Neuronal stem cell (in vitro differentiated cells): ENCODE measurements at places on chromosomes 13 and 19.

DNA sequence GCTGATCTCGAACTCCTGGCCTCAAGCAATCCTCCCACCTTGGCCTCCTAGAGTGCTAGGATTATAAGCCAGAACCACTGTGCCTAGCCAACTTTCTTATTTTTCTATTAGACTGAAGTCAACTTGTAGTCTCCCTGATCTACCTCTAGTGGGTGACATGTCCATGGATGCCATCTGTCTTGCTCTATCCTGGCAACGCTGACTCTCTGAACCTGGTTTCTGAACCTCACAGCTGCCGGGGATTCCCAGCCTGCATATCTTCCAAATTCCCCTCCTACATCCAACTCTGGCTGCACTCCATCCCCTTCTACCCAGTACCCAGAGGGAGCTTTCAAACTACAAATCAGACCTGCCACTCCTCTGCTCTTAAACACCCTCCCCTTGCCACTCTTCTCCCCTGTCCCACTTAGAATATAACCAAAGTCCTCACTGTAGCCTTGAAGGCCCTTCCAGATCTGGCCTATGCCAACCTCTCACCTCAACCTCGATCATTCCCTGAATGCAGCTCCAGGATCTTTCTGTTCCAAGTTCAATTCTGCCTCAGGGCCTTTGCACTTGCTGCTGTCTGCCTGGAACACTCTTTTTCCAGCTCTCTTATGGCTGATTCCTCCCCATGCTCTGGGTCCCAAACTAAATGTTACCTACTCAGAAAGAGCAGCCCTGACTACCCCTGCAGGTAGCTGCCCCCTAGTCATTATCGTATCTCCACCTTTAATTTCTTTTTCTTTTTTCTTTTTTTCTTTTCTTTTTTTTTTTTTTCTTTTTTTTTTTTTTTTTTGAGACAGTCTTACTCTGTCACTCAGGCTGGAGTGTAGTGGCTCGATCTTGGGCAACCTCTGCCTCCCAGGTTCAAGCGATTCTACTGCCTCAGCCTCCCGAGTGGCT lies 2.2 kb downstream of the CLIP3 start:
- DNase-seq = no peak

GRCh38 chr13:39394796-39395678 lies 208.0 kb downstream of the LHFPL6 start:
- no peak for DNase-seq

DNA sequence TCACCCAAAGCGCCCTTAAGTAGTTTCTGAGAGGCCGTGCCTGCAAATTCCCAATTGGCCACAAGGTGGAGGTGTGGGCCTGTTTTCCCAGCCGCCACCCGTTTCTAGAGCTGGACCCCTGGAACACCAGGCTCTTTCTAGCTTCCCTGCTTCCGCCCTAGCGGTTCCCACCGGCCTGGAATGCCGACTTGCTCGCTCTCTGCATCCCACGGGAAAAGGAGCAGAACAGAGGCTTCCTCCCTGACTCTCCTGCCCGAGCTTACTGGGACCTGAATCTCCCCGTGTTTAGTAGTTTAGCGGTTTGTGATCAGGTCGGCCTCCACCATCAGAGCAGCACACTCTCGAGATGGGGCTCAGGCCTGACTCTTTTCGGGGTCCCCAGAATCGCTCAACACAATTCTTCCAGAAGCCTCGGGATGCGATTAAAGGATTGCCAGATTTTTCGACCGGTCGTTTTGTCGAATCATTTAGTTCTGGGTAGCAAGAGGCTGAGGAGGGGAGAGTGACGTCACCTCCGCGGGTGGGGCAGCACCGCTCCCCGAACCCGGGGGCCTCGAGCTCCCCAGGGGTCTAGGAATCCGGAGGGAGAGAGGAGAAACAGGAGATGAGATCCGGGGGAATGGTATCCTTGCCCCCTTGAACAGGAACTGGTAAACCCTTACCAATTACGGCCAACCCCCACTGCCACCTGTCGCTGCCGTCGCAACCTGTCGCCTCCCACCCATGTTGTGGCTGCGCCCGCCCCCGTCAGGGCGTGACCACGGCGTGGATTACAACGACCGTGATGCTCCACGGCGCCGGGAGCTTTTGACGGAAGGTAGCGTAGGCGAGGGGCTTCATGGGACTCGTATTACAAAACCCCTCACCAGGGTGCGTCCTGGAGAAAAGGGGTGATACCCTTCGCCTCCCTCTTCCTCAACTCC lies 8.0 kb downstream of the NAPSA start:
- DNase-seq = peak; percentile 36

- no peak for DNase-seq
Observed at GRCh38 chr13:100470866-100471505, 117.6 kb downstream of the GGACT start.

- DNase-seq = no peak
Observed at GRCh38 chr19:39001041-39001440, 25.5 kb upstream of the FBXO17 start.

DNA sequence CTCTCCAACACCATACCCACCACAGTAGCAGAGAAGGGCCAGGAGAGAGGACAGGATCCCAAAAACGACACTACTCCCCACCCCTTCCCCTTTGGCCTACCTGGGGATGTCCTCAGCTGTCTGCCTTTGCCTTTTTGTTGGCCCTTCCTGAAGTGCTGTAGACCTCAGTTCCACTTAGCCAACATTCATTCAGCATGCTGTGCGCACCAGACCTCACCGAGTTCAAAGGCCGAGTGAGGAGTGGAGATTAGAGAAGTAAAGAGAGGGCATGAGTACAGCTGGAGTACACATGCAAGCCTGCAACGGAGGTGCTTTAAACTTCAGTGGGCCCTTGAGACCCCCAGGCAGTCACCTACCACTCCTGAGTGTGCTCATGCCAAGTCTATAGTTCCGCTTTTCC lies 99.0 kb downstream of the TEX26 start:
- DNase-seq = no peak

- DNase-seq = no peak
Observed at GRCh38 chr13:22432690-22433089, 748.1 kb upstream of the SGCG start.

DNA sequence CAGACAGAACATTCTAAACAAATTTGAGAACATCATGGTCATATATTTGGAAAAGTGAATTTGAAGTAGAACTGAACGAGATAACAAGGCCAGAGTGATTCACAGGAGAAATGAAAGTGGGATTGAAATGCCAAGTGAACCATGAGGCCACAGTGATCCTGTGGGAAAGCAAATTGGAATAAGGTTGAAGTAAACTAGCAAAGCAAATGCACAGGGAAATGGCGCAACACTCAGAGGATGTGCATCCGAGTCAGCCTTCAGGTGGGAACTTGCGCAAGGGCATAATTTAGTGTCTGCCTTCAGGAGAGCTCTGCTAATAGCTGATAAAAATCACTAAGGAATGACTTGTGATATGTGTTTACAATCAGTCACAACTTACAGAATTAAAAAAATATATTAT lies 696.6 kb downstream of the LIG4 start:
- DNase-seq = no peak

DNA sequence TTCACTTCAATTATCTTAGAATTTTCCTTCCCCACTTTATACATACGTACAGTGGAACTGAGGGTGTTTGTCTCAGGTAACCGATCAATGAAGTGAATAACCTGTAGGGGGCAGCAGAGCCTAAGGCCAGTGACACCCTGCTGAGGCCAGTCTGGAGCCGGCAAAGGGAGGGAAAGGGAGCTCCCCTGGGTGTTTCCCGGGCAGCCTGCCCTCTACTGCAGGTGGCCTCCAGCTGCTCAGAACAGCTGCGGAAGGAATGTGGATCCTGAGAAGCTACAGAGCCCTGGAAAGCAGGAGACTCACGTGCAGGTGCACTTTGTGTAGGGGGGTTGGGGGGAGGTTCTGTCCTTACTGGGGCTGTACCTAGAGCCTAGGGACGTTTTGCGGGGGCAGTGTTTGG lies 832 bp upstream of the ZNF491 start:
- DNase-seq = peak; percentile 72

- no peak for DNase-seq
Observed at GRCh38 chr13:63983366-63983765, 2567.7 kb upstream of the PCDH20 start.

DNA sequence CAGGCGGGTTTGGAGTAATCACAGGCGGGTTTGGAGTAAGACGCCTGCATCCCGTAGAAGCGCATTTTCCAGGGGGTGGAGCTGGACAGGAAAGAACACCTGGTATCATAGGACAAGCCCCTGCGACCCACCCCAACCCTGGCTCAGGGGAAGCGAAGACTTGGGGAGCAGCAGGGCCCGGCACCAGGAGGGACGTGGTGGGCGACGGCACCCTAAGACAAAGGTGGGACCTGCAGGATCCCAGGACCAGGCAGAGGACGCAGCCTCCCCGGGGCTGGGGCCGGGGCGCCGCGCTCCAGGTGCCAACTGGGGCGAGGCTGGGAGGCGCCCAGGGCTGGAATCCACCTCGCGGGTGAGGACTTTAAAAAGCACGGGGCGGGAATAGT lies 520 bp downstream of the ZNF600 start:
- DNase-seq = no peak

DNA sequence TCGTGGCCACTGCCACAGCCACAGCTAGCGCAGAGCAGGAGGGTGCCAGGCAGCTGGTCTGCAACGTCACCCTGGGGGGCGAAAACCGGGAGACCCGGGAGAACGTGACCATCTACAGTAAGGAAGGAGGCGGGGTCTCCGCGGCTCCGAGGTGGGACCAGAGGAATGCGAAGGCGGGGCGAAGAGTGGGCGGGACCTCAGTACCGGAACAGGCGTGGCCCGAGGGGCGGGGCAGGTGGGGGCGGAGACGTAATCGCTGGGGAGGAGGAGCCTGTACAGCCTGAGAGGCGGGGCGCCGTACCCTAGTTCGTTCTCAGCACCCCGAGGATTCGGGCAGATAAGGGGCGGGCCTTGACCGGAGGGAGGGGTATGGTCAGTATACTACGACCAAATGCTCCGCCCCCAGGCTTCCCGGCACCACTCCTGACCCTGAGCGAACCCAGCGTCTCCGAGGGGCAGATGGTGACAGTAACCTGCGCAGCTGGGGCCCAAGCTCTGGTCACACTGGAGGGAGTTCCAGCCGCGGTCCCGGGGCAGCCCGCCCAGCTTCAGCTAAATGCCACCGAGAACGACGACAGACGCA lies 2.5 kb downstream of the ICAM5 start:
- DNase-seq = peak; percentile 77

- no peak for DNase-seq
Observed at GRCh38 chr19:3546119-3546518, 7.1 kb downstream of the TEKTIP1 start.

DNA sequence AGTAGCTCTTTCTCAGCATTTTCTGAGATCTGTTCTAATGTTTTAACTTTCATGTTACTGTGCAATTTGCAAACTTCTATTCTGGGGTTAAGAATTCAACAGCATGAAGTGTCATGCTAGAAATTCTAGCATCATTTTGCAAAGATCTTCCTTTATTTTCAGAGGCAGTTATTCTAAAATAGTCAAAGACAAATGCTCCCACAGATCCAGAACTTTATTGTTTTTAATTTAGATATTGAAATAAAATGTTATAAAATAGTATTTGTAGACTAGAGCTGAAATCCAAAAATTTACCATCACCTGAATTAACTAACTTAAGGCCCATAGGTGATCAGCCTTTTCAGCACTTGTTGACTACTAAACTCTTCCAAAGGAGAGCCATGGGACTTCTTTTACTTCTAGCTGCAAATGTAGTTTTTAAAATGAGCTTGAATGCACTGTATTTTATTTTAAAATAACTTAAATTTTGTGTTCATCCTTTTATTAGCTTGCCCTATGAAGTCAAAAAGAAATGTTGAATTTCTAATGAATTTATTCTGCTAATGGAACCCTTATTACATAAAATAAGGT lies 3.2 kb downstream of the MAB21L1 start:
- no peak for DNase-seq

DNA sequence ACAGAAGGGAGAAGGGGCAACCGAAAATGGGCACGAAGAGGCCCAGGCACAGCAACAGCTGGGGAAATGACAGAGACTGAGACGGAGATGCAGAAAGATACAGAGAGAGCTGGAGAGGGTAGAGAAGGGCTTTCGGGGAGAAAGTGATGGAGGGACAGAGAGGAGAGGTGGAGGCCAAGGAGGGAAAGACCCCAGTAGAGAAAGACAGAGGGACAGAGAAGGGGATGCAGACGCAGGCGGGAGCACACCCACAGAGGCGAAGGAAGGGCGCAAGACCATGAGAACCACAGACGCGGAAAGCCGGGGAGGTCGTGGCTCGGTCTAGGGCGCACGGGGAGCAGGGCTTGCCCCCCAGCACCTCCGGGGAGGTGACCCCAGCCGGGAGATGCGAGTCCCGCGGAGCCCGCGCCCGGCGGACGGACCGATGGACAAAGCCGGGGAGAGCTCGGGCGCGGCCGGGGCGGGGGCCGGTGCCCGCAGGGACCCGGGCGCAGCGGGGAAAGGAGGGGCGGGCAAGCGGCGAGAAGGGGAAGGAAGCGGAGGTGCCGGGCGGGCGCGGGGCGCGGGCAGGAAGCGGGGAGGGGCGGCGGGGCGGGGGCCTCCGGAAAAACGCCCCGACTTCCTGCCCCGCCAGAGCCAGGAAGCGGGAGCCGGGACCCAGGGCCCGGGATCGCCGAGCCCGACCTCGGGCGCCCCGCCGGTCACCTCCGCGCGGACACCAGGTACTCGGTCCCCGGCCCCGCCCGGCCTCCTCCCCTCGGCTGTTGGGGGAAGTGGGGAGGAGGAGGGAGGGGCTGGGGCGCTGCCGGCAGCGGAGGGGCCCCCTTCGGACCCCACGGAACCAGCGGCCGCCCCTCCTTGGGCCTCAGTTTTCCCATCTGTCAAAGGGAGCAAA lies at the start of gene ARHGEF1:
Gene ARHGEF1 (plus strand): TSS at position 617 of the 895 bp plus-strand sequence. CDS start 4,899 bp downstream, outside the sequence.
- no peak for DNase-seq

DNA sequence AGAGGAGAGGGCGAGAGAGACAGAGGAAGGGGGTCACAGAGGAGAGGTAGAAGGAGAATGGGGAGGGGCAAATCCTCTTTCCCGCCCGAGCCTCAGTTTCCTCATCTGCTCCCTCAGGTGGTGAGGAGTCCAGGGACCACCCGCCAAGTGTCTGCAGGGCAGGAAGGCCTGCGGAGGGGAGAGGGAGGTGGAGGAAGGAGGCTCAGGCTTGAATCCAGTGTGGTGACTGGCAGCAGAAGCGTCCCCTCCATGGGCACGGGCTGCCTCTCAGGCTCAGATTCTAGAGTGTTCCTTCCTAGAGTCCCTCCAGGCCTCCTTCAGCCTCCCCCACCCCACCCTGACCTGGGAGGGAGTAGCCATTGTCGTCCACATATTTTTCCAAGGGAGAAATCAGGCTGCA lies 16.5 kb upstream of the GARIN5A start:
- no peak for DNase-seq

- DNase-seq = no peak
Observed at GRCh38 chr19:14699641-14700040, 9.8 kb downstream of the ZNF333 start.

- peak; percentile 0 for DNase-seq
Observed at GRCh38 chr19:36916991-36917390, 859 bp downstream of the ZNF568 start.

GRCh38 chr13:98216711-98217285 lies 39.7 kb upstream of the RNF113B start:
- no peak for DNase-seq
